HCT116 (cell line): ENCODE measurements at places on chromosomes 13 and 19.

DNA sequence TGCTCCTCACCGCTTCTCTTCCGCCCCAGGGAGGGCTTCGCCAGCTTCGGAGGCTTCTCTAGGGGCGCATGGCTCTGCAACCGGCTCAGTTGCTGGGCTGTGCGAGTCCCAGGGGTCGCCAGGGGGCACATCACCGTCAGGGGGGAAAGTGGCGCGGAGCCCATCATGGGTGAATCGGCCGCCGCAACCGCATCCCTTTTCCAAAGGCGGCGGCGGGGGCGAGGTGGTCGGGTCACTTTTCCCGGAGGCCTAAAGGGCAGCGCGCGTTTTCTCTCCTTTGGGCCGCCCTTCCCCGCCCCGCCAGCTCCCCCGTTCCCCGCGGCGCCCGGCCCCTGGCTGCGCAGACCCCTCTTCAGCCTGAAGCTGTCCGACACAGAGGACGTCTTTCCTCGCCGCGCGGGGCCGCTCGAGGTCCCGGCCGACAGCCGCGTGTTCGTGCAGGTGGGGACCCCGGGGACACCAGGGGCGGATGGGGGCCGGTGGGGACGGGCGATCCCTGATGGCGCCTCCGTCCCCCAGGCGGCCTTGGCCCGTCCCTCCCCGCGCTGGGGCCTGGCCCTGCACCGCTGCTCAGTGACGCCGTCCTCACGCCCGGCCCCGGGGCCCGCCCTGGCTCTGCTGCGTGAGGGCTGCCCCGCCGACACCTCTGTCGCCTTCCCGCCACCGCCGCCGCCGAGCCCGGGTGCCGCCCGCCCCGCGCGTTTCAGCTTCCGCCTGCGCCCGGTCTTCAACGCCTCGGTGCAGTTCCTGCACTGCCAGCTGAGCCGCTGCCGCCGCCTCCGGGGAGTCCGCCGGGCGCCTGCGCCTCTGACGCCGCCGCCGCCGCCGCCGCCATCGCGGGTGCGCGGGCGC, 1.7 kb downstream of the TGFBR3L start:
- DNase-seq, result no peak

GRCh38 chr19:35715981-35716800, 1.6 kb upstream of the KMT2B start:
- no peak for DNase-seq

GRCh38 chr19:3976495-3977241, 5.8 kb upstream of the DAPK3 start:
- no peak for DNase-seq

DNA sequence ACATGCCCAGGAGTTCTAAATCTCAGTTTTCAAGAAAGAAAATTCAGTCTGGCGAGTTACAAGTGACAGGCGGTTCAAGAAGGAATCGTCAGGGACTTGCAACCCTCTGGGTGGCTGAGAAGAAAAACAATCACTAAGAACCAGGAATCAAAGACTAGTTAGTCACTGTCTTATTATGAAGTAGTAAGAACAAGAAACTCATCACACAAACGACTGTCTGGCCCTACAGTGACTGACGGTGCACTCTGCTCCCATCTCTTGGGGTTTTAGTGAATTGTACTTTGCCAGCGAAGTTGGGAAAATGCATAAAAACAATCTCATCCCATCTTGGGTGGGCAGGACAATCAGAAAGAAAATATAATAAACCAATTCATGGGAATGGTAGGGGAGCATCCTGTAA, 63.7 kb upstream of the SACS start:
- DNase-seq, result no peak

- no peak for DNase-seq
Observed at GRCh38 chr19:7772752-7773291, 9.8 kb downstream of the CLEC4M start.

- DNase-seq, result no peak
Observed at GRCh38 chr19:29724746-29725145, 9.7 kb upstream of the C19orf12 start.

DNA sequence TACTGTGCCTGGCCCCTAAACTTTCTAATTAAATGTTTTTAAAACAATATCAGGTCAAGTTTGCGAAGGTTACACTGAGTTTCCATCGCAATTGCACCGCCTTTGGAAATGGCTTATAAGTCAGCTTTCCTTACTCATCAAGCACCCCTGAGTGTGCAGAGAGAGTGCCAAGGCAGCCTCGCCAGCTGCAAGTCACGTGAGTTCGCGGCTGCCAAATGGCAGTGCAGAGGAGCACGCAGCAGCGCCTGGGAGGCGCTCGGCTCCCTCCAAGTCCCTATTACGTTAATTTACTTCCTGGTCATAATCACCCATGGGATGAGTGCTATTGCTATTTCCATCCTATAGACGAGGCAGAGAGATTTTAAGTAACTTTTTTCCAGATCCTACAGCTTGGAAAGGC, 319.6 kb downstream of the TEX29 start:
- no peak for DNase-seq

- no peak for DNase-seq
Observed at GRCh38 chr13:40026741-40027140, 371.3 kb downstream of the COG6 start.

- DNase-seq, result no peak
Observed at GRCh38 chr13:77925616-77926015, 7.0 kb upstream of the EDNRB start.

- DNase-seq, result peak; percentile 99
Observed at GRCh38 chr19:40570313-40571004, 6.2 kb upstream of the SHKBP1 start.

- DNase-seq, result no peak
Observed at GRCh38 chr19:38145623-38146022, 78.4 kb downstream of the DPF1 start.

DNA sequence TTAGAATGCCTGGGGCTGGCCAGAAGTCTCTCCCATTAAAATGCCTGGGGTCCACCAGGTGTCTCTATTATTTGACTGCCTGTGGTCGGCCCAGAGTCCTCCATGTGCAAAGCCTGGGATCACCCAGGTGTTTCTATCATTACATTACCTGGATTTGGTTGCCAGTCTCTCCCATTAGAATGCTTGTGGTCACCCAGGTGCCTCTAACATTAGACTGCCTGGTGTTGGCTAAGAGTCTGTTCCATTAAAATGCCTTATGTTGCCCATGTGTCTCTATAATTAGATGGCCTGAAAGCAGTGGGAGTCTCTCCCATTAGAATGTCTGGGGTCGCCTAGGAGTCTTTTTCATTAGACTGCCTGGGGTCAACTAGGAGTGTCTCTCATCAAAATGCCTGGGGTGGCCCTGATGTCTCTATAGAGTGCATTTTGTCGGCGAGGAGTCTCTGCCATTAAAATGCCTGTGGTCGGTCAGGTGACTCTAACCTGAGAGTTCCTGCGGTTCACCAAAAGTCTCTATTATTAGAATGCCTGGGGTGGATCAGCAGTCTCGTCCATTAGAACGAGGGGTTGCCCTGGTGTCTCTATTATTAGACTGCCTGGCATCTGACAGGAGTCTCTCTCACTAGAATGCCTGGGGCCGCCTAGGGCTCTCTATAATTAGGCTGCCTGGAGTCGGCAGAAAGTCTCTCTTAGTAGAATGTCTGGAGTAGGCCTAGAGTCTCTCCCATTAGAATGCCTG, 1540.5 kb downstream of the UQCRFS1 start:
- no peak for DNase-seq

DNA sequence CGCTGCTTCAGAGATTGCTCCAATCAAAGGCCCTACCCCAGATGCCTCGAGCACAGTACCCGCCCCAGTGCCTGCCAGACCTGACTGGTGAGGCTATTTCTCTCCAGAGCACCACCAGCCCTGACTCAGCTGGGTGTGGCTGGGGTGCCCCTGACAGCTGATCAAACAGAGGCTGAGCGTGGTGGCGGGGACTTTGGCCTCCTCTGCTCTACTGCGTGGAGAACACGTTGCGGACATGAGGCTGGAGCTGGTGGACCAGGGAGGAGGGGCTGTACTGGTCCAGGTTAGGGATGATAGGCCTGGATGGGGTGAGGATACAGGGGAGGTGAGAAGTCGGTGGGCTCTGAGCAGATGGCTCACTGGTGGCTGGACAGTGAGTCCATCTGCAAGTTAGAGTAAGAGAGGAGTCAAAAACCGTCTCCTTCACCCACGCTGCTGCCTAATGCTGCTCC, 3.5 kb upstream of the DOCK6 start:
- peak; percentile 56 for DNase-seq

- no peak for DNase-seq
Observed at GRCh38 chr13:113875837-113876281, 12.0 kb upstream of the GAS6 start.

GRCh38 chr13:37383856-37384370, 214.7 kb downstream of the POSTN start:
- DNase-seq, result no peak

GRCh38 chr13:43227721-43228120, 204.3 kb downstream of the DNAJC15 start:
- no peak for DNase-seq

GRCh38 chr19:15836330-15837220, 21.1 kb upstream of the OR10H1 start:
- peak; percentile 96 for DNase-seq

DNA sequence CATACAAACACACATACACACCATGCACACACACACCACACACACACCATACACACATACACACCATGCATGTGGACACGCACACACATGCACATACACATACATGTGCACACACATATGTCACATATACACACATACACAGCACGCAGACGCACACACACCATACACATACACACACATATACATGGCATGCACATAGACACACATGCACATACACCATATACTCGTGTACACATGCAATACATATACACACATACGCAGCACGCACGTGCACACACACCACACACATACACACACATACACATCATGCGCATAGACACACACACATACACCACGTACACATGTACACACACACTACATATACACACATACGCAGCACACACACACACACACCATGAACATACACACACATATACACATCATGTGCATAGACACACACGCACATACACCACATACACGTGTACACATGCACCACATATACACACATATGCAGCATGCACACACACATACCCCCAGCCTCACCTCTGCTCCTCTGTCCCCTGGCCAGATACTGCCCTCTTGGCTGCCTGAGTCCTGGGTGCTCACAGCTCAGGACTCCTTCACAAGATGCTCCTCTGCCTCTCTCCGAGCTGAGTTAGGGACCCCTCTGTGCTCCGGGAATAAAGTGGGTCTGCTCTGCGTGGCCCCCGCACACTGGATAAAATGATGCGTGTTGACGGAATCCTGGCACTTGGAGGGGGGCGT, 70.9 kb upstream of the ARHGEF7 start:
- no peak for DNase-seq

DNA sequence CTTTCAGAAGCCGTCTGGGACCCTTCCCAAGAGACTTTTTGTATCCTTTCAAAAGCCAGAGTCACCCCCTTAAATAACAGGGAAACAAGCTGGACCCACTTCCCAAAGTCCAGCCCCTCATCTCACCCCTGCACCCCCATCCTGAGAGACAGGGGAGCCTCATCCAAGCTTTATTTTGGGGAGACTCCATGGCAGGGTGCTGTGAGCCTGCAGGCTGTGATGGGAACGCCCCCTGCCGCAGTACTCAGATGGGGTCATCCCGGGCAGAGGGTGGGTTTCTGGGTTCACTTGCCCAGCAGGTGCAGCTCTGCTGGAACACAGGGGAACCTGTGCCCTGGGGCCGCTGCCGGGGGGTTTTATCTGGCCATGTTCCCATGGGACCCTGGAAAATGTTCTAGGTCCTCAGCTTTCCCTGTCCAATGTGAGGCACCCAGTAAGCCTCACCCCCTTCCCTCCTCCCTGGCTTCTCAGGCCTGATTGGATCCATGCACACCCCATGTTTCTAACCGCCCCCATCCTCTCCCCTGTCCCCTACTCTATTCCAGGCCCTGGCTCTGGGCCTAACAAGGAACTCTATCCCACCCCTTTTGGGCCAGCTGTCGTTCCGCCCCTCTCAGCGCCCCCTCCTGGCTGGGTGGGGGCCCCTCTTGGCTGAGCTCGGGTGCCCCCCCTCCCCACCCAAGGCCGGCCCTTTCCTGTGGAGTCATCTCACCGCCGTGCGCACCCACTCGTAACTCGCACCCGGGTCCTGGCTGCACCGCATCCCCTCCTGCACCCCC, 1.0 kb downstream of the HIF3A start:
- no peak for DNase-seq

- no peak for DNase-seq
Observed at GRCh38 chr13:57925250-57925649, 293.7 kb downstream of the PCDH17 start.

GRCh38 chr13:109329175-109329574, 457.2 kb downstream of the IRS2 start:
- DNase-seq, result no peak

GRCh38 chr13:39102981-39103490, 64.8 kb downstream of the NHLRC3 start:
- DNase-seq, result no peak

DNA sequence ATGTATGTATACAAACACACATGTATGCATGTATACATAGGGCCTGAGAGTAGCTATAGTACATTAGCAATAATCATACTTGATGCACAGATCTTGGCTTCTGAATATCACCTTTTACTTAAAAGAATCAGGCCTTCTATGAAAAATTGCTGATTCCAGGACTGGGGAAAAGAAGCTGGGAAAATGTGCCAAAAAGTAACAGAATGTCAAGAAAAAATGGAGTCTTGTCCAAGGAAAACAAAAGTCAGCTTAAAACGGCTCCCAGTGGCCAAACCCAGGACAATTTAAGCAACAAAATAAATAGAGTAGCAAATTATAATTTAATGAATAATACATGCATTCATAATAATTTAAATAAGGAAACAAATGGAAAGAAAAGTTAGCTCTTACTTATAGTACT, 2104.9 kb downstream of the PCDH9 start:
- DNase-seq, result no peak

DNA sequence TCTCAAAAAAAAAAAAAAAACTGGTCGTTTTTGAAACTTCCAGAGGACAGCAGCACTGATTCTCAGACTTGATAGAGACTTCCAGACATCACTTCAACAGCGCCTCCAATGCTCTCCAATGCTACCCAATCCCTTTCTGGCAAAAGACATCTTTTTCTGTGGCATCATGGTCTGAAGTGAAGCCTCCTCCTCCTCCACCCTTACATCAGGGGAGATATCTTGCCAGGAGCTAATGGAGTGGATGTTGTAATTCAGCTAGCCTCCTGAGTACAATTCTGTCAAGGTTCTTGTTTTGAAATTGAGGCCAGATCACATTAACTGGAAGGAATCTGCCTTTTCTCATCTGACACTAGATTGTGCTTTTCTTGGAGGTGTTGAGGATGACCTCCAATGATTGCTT, 24.2 kb downstream of the FXYD5 start:
- no peak for DNase-seq

GRCh38 chr19:46487802-46488445, 7.7 kb downstream of the PNMA8B start:
- peak; percentile 29 for DNase-seq

GRCh38 chr19:10294368-10294697, 4.6 kb downstream of the ICAM5 start:
- DNase-seq, result no peak

DNA sequence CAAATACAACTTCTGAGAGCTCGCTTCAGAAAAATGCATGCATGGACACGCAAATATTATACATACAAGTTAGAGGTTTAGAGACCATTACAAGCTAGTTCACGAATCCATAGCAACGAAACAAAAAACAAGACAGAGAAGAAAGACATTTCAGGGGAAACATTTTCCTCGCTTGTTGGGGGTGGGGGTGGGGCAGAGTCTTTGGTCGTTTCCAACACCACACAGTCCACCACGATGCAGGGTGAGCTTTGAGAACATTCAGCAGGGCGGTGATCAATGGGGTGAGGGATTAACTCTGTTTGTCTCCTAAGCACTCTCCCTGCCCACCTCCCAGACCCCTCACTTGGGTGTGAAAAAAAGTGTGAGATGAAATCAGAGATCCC, 651 bp downstream of the OXGR1 start:
- no peak for DNase-seq

GRCh38 chr13:35475212-35475959, 1.1 kb downstream of the MAB21L1 start:
- no peak for DNase-seq

- no peak for DNase-seq
Observed at GRCh38 chr19:40304306-40304705, 19.2 kb upstream of the AKT2 start.
